SK-N-DZ (cell line): ENCODE measurements at places on chromosomes 7 and 10.

- DNase-seq: no peak
Measured at GRCh38 chr7:147436718-147437117, 1153.8 kb upstream of the C7orf33 start.

DNA sequence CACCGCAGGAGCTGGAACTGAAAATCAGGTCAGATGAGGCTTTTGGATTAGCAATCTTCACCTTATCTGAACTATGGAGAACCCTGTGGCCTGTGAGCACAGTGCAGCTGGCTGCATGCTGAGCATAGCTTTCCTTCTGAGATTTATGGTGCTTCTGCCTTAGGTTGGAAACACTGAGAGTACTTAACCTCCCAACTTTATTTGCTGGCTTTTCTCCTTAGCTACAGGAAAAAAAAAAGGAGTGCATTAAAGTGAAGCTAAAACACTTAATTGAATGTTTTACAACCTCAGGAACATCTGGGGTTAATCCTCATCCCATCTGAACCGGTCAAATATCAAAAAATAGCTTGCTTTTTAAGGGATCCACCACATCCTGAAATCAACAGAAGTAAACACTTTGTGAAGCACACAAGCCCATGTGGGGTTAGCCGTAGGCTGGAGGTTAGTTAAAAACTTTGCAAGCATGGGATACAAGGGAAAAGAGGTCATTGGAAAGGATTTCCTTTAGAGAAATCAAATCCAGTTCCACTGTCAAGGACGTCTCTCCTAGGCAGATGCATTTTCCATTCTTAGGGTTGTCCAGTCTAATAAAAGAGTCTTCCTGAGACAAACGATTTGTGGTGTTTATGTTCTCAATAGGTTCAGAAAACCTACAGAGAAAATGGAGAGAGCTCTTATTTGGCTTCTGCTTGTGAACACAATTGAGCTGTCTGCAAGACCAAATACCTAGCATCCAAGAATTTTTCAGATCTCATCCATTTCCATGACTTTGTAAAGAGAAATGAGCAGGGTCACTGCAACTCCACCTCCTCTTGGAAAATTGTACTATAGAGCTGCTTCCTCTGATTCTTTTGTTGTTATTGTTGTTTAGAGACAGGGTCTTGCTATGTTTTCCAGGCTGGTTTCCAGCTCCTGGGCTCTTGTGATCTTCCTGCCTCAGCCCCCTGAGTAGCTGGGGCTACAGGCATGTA, 470.4 kb upstream of the IGFBP3 start:
- DNase-seq: no peak

GRCh38 chr7:108525327-108525984, 479 bp downstream of the PNPLA8 start:
- no peak for DNase-seq

- DNase-seq: peak; percentile 63
Measured at GRCh38 chr10:132363921-132364593, 32.1 kb downstream of the LRRC27 start.

GRCh38 chr7:71706597-71706975, 574.6 kb downstream of the GALNT17 start:
- DNase-seq: no peak

DNA sequence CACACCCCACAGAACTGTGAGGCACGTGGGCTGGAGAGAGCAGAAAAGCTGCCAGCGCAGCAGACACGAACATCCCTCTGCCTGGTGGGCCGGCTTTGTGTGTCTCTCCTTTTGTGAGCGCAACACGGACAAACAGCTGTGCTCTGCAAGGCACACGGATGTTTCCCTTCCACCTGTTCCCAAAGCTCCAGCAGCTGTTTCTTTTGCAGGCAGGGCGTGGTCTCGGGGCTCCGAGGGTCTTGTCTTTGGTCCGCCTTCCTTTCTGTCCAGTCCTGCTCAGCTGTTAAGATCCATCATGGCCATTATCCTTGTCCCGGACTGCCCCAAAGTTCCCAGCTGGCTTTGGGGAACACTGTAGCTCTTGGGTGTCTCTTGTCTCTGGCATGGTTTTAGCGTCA, 32.7 kb upstream of the SH2B2 start:
- DNase-seq: no peak

DNA sequence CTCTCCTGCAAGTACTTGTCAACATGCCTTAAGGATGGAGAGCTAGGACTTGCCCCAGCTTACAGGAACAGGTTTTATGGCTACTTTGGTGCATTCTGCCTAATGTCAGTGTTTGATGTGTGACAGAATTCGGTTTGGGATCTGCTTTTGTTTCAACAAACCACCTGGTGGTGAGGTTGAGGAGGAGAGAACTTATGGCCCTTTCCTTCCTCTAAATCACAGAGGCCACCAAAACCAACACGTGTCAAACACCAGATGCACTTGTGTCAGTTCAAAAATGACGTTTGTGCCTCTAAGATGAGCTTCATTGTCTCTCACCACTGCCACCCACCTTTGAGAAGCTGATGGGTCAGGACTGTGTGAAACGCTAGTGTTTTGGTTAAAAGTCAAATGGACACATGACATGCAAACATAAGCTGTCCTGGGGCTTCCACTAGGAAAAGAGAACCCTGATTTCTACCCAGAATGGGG, 83.9 kb downstream of the OSBPL3 start:
- peak; percentile 56 for DNase-seq

DNA sequence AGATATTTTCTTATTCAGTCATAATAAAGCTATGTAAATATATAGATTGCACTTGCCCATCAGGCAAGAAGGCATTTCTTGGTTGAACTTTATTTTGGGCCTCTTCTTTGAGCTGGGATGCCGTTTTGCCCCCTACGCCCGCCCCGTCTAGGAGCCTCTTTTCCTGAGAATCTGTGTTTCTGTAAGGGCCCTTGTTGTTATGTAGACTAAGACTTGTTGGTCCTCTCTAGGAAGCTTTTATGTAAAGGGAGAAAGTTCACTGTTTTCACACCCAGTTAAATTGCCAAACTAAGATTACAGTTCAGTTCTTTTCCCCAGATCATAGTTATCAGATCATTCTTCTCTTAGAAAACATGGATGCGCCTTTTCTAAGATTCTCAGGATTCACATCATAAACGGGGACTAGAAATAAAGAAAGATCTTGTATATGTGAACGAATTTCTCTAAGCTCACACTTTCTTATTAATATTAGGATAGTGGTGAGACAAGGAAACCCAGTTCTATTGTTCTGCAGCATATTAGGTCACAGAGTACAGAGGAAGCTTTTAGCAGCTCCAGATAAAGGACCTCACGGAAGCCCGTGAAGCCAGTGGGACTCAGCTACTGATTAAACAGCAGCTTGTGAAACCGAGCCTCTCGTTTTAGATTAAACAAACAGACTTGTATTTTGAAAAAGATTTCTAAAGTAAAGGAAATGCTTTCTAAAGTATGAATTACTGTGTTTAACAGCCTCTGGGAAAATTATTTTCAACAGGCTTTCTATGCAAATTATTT, 3.8 kb downstream of the LMTK2 start:
- no peak for DNase-seq

DNA sequence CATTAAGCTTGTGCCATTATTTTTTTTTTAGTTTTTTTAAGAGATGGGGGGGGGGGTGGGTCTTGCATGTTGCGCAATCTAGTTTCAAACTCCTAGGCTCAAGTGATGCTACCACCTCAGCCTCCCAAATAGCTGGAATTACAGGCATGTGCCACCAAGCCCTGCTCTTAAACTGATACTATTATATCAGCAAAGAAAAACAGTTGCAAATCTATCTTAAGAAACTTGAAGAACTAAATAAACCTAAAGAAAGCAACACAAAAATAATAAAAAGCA, 47.5 kb downstream of the BRAF start:
- DNase-seq: no peak

GRCh38 chr10:3060481-3060889, 6.9 kb upstream of the PFKP start:
- no peak for DNase-seq

DNA sequence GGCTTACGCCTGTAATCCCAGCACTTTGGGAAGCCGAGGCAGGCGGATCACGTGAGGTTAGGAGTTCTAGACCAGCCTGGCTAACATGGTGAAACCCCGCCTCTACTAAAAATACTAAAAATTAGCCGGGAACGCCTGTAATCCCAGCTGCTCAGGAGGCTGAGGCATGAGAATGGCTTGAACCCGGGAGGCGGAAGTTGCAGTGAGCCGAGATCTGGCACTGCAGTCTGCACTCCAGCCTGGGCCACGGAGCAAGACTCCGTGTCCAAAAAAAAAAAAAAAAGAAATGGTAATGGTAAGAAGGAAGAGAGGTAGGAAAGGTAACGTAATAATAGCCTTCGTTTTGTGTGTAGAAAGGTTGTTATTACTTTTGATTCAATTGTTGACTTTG, 1.2 kb downstream of the HSPA14 start:
- no peak for DNase-seq

GRCh38 chr10:35335133-35336083, 901 bp upstream of the CCNY start:
- peak; percentile 9 for DNase-seq

GRCh38 chr7:134701272-134701671, 54.6 kb downstream of the BPGM start:
- no peak for DNase-seq

GRCh38 chr7:31020161-31020560, 31.9 kb upstream of the ADCYAP1R1 start:
- no peak for DNase-seq

DNA sequence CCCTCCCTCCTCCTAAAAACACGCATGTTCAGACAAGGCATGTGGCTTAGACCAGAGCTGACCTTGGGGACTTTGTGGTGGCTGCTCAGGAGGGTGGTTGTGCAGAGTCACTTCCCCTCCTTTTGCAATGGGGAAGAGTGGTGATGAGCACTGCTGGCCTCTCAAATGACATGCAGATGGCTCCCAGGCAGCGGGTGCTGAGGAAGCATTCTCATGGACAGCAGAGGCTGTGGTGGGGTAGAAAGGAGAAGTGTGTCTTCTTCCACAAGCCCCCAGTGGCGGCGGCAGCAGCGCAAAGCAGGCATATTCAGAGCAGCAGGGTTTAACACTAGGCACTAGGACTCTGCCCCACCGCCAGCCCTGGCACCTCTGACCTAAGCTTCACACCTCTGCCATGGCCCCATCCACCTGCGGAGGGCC, 105.9 kb upstream of the ANLN start:
- no peak for DNase-seq

GRCh38 chr7:128398016-128398840, 11.6 kb downstream of the IMPDH1 start:
- peak; percentile 54 for DNase-seq

- no peak for DNase-seq
Measured at GRCh38 chr10:72895236-72895850, 1.8 kb downstream of the OIT3 start.

GRCh38 chr7:145986248-145986874, 130.2 kb upstream of the CNTNAP2 start:
- DNase-seq: no peak

GRCh38 chr10:114064151-114065048, 20.7 kb downstream of the ADRB1 start:
- DNase-seq: no peak

- DNase-seq: no peak
Measured at GRCh38 chr7:90383422-90383821, 19.8 kb upstream of the CLDN12 start.

DNA sequence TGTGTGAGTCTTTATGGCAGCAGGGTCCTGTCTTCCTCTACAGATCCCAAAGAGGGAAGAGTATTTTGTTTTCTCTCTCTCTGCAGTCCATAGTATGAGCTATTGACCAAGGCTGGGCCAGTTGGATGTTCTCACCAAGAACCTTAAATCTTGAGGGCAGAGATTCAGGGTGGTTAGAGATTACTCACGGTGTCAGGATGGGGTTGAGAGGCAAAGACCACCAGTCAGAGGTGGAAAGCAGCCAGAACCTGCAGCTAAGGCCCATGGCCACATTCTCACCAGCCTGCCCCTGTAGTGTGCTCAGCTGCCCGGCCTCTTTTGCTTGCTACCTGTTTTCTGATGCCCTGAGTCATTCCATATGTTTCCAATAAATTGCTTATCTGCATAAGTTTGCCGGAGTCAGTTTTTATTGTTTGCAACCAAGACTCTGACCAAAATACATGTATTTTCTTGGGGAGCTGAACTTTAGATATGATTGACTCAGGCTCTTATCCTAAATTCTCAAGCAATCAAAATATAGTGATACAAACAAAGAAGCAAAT, 67.0 kb downstream of the MAP3K8 start:
- no peak for DNase-seq

GRCh38 chr10:34124522-34125035, 690.5 kb downstream of the PARD3 start:
- DNase-seq: no peak

DNA sequence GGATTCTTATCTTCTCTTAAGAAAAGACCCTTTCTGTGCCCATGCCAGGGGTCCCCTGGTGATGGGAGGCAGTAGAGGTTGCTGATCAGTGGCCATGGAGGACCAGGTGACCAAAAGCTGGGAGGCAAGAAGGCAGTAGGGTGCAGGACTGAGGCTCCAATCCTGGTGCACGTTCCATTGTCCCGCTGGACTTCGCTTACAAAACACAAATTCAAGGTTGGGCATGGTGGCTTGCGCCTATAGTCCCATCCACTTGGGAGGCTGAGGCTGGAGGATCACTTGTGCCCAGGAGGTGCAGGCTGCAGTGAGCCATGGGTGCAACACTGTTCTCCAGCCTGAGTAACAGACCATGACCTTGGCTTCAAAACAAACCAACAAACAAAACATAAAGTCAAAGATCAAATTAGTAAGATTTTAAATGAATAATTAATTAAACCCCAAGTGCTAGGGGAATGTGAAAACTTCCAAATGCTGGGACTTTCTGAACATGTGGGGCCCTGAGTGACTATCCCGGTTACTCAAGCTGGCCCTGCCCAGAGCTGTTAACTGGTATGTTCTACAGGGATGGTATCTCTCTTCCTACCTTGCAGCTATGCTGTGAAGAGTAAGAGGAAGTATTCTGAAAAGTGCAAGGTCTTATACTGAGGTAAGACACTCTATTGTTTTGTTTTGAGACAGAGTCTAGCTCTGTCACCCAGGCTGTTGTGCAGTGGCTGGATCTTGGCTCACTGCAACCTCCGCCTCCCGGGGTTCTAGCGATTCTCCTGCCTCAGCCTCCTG, 97.6 kb downstream of the LYZL2 start:
- DNase-seq: no peak

DNA sequence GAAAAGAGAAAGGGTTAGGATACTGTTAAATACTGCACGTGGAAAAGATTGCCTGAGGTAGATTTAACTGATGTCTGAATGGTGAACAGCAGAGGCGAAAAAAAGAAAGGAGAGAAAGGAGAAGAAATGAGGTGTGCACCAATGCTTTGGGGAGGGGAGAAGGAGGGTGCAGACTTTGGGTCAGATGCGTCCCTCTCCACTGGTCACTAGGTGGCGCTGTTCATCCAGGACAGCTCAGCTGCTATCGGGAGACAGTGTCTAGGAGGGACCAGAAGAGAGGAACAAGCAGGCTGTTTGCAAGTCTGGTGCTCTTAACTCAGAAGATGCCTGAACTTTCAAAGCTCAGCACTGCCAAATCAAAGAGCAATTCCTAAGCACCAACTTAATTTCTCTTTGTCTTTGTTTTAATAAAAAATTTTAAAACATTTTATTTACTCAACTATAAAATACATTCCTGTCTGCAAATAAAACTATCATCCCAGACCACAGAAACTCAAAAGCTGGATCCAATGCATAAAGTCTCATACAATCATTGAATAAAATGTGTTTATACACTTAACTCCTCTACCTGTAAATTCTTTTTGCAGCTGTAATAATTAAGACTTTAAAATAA, 83.9 kb upstream of the PDLIM1 start:
- peak; percentile 76 for DNase-seq

- DNase-seq: no peak
Measured at GRCh38 chr10:59276133-59276532, 86.2 kb downstream of the FAM13C start.

GRCh38 chr10:104258209-104258608, 3.5 kb downstream of the GSTO1 start:
- no peak for DNase-seq
